ENCODE measurements at places on chromosomes 3 and 15.
A peak's percentile ranks its signal among the peaks of the same experiment; 100 is the strongest.

- DNase-seq, result no peak
These were observed 203.4 kb downstream of the MEIS2 start for GRCh38 chr15:36896949-36897348.

GRCh38 chr15:99070208-99070607 lies 34.7 kb upstream of the SYNM start:
- DNase-seq, result no peak

DNA sequence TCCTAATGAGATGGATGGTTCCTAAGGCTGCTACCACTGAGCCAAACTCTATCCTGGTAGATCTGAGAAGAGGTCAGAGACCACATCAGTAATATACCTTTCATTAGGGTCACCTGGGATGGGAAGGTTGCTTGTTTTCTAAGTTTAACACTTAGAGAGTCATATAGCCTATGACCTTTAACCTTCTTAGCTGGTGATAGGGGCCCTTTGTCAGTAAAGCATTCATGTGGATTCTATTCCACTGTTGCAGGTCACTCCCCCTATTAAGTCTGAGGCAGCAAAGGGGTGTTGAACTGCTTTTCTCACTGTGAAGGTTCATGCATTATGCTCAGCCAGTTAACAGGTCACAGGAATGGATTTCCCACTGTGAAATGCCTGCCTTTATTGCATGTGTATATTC lies 6.1 kb upstream of the ZNF609 start:
- no peak for DNase-seq

DNA sequence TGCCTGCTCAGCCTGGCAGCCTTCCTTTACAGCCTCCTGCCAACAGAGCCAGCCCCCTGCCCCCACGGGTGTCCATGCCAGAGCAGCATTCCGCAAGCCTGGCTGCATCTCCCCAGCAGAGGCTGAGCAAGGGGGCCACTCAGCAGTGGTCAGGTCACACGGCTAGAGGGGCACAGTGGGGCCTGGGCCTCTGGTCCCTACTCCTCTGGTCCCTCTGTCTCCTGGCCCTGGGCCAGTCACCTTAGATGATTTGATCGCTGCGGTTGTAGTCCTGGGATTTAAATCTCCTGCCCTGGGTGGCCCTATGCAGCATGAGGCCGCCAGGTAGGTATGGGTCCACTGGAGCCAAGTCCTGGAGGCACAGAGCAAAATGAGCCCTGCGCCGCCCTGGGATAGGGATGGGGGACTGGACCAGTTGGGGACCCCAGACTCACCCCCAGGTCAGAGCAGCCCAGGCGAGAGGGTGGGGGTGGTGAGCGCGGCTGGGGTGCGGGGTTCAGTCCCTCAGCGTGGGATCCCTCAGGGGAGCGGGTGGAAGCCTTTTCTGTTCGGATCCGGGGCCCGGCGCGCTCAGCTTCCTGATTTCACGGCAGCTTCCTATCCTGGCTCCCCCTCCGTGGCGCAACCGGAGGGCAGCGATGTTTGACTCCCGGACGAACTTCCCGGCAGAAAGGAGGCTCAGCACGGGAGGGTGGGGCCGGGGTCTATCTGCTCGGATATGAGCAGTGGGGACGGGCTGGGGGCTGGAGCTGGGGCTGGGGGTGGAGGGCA lies at the start of gene ZBTB47:
Gene ZBTB47 (plus strand): TSS at position 138 of the 771 bp plus-strand sequence. CDS start 4,659 bp downstream, outside the sequence.
- no peak for DNase-seq

- DNase-seq, result no peak
These were observed 134.3 kb downstream of the POLQ start for GRCh38 chr3:121411523-121411922.

- DNase-seq, result peak; percentile 75
These were observed 8.5 kb downstream of the SHOX2 start for GRCh38 chr3:158097593-158098308.
